ENCODE measurements at places on chromosomes 7 and 10. TPM values are rescaled to one million over a fixed set of nuclear protein-coding genes. Genes with fewer than 3 reads are reported as not detected.

The PFKP gene
- 37.6 TPM for total RNA-seq

The BICC1 gene
- total RNA-seq = 13.0 TPM

The EBLN1 gene
- total RNA-seq = not detected

DNA sequence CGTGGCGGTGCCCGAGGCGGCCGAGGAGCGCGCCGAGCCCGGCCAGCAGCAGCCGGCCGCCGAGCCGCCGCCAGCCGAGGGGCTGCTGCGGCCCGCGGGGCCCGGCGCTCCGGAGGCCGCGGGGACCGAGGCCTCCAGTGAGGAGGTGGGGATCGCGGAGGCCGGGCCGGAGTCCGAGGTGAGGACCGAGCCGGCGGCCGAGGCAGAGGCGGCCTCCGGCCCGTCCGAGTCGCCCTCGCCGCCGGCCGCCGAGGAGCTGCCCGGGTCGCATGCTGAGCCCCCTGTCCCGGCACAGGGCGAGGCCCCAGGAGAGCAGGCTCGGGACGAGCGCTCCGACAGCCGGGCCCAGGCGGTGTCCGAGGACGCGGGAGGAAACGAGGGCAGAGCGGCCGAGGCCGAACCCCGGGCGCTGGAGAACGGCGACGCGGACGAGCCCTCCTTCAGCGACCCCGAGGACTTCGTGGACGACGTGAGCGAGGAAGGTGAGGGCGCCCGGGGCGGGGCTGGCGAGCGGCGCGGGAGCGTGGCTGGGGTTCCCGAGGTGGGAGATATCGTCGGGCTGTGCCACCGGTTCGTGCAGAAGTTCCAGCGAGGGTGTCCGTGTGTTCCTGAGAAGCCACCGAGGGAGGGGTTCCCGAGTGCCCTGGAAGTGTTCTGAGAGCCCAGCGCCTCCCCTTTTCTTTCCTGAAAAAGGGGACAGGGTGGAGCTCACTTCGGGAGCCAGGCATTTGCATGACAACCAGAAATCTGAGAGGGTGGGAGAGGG is 495 bp downstream of the EIF3B start:
- H3K4me3 ChIP-seq = peak overlapping the region; percentile 71
- H3K27ac ChIP-seq = peak overlapping the region; percentile 100
- peaks cover 35% of the 10 kb centered on the region for H3K36me3 ChIP-seq
- no peaks in the 10 kb centered on the region for H3K27me3 ChIP-seq
- H3K4me1 ChIP-seq = 0 out of 2 replicates have a peak, but pooled peaks cover 3% of the 10 kb centered on the region

GRCh38 chr10:34008656-34009055 is 674.2 kb upstream of the NRP1 start:
- H3K4me1 ChIP-seq = no peaks in the 10 kb centered on the region
- no peaks in the 10 kb centered on the region for H3K36me3 ChIP-seq
- no peaks in the 10 kb centered on the region for H3K27me3 ChIP-seq
- no peak overlapping the region for H3K4me3 ChIP-seq
- no peak for DNase-seq
- H3K27ac ChIP-seq = no peak overlapping the region

DNA sequence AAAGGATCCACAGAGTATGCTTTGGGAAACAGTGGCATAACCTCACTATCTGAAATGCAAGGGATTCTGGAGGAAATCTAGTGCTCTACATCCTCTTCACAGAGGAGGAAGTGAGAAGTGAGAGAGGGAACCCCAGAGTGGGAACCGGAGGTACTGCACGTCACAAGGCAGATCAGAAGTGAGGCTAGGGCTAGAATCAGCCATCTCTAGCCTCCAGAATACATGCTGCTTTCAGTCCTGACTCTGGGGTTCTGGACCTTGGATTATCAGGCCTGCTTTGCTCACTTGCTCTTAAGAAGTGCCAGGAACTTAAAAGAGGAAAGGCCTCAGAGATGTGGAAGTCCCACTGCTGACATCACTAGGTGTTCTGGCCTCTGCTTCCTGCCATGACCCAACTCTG is 25.7 kb downstream of the ZNF503 start:
- H3K4me1 ChIP-seq = no peaks in the 10 kb centered on the region
- H3K4me3 ChIP-seq = no peak overlapping the region
- no peak overlapping the region for H3K27ac ChIP-seq
- H3K27me3 ChIP-seq = peaks cover 3% of the 10 kb centered on the region
- no peak for DNase-seq
- H3K36me3 ChIP-seq = no peaks in the 10 kb centered on the region

DNA sequence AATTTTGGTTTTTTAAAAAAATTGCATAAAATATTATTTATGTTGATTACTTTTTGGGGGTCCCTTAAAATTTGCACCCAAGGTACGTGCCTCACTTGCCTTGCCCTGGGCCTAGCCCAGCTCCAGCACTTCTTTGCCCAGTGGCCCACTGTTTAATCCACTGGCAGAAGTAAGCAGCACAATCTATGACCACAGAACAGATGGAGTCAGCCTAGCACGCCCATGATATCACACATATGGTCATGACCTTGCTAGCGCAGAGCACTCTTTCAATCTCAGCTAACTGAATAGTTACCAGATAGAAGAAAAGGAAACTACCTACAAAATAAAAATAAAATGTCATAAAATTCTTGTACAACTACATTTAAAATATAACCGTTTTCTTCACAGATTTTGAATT is 5.6 kb downstream of the OGA start:
- H3K36me3 ChIP-seq = peaks cover 56% of the 10 kb centered on the region
- H3K27me3 ChIP-seq = no peaks in the 10 kb centered on the region
- no peak for DNase-seq
- no peak overlapping the region for H3K27ac ChIP-seq

All from SJCRH30 (cell line).